ENCODE measurements at places on chromosomes 16 and 17.

DNA sequence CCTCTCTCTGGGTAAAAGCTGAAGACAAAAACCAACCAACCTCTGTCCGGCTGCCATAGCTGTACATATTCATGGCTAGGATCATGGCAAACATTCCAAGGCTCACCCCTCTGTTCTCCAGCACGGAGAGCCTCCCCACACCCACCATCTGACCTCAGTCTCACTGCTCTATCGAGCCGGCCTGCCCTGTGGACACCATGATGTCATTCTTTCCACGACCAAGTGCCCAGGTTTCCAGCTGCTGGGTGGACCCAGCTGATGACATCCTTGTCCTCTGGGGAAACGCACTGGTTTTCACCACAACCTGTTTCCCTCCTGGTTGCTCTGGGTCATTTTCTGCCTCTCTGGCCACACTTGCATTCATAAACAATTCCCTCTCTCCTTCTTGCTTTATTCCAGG is 67.7 kb downstream of the NDEL1 start:
- DNase-seq, result no peak

DNA sequence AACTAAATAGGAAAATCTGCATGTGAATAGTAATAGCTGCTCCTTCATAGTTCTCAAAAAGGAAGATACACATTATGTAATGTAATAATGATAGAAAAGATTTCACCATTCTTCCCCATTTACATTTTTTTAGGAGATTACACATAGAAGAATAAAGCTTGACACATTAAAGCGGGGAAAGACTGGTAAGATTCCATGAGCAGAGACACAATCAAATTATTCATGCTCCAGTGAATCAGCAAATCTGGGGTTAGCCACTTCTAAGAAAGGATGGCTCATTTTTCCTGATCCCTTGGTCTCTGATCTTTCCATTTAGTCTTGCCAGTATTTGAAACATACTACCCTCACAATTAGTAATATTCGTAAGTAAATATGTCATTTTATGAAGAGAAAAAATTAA is 81.9 kb downstream of the CA4 start:
- DNase-seq, result no peak

DNA sequence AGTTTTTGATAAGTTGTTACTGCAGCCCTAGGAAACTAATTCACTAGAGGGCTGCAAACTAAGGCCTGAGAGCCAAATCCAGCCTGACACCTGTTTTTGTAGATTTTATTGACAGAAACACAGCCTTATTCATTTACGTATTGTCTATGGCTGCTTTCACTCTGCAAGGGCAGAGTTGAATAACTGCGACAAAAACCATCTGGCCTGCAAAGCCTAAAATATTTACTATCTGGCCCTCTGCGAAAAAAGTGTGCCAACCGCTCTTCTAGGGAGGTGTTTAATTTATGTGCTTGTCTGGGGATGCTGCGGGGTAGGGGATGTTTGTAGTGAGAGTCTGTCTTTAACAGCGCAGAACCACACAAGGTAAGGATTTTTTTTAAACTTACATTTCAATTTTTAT is 165.0 kb upstream of the RBFOX1 start:
- no peak for DNase-seq

GRCh38 chr16:57883953-57884654 is 81.8 kb upstream of the KIFC3 start:
- DNase-seq, result no peak

DNA sequence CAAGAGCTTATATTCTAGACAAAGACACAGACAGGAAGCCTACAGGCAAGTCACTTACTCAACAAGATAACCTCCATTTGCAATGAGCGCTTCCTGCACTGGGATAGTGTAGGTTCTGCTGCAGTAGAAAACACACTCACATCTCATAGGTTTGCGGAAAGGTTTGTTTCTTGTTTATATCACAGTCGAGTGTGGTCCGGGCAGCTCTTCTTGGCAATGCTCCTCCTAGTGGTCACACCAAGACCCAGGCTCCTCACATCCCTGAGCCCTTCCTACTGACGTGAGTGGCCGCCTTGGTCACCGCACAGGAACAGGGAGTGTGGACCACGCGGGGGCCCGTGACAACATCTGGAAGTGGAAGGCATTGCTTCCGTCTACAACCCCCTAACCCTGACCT is 48.0 kb upstream of the RBFOX3 start:
- DNase-seq, result no peak

DNA sequence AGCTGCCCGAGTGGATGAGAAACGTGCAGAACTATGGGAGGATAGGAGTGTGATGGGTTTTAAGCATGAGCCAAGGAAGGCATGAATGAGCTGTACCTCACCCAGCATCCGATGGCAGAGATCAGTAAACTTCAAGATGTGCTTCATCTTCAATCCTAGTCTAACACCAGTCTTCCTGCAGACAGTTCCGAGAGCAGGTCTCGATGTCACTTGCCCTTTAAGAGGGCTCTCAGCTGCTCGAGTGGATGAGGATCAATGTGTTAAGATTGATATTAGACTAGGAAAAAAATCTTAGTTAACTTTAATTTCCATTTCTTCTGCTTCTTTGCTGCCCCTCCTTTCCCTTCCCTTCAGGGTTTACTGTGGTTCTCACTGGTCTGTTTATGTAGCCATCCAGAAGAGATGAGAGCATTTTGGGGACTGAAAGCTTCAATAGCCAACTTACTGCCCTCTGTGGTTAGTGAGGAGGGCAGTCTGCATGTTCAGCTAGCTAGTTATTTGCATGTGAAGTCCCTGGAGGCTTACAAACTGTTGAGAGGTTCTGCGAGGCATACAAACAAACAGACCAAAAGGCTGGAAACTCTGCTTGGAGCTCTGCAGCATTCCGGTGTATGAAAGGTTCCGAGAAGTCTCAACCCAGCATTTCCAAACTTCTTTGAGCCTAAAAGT is 15.3 kb downstream of the KLHL36 start:
- DNase-seq, result no peak

DNA sequence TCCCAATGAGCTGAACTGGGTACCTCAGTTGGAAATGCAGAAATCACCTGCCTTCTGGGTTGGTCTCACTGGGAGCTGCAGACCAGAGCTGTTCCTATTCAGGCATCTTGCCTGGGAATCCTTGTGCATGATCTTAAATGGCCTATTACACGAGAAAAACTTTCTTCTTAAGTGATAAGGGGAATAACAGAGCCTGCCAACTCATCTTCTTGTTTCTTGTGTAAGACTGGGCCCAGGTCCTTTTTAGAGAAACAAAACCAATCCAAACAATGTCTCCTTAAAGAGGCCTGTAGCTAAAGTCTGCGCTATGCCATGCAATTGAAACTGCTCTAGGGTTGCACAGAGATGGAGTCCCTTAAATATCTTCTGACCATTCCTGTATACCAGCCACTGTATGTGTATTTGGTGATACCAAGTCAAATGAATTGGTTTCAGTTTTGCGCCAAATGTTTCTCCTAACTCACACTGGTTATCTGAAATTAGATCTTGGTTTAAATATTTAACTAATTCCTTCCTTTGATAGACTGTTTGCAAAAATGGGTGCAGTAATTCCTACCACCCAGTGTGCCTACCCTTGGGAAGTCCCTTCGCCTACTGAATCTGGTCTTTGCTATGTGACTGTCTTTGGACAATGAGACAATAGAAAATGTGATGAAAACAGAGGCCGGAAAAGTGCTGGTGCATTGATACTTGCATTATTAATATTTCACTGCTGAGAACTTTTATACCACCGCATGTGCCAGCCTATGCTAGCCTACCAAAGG is 6.5 kb upstream of the CCL23 start:
- no peak for DNase-seq

GRCh38 chr17:61400717-61401388 is 1.2 kb downstream of the TBX2 start:
- no peak for DNase-seq

DNA sequence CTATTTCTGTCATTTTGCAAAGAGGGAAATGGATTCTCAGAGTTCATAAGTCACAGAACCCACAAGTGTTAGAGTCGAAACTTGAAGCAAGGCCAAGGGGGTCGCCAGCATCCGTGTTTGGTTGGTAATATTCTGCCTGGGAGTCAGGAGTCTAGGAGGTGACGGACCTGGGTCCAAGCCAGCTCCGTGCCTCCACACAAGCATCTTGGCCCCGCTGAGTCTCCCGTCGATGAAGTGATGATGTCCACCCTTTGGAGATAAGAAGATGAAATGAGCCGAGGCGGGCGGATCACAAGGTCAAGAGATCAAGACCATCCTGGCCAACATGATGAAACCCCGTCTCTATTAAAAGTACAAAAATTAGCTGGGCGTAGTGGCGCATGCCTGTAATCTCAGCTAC is 53.2 kb upstream of the TNRC6C start:
- no peak for DNase-seq

- no peak for DNase-seq
Measured at GRCh38 chr17:36602030-36602748, 806 bp downstream of the MRM1 start.

GRCh38 chr16:64453646-64454045 is 668.2 kb downstream of the CDH11 start:
- no peak for DNase-seq

GRCh38 chr16:73096510-73096909 is 48.6 kb upstream of the ZFHX3 start:
- DNase-seq, result no peak

GRCh38 chr17:30530346-30531025 is 53.3 kb downstream of the GOSR1 start:
- no peak for DNase-seq

GRCh38 chr17:40980596-40980995 is 3.5 kb downstream of the KRT40 start:
- DNase-seq, result no peak

DNA sequence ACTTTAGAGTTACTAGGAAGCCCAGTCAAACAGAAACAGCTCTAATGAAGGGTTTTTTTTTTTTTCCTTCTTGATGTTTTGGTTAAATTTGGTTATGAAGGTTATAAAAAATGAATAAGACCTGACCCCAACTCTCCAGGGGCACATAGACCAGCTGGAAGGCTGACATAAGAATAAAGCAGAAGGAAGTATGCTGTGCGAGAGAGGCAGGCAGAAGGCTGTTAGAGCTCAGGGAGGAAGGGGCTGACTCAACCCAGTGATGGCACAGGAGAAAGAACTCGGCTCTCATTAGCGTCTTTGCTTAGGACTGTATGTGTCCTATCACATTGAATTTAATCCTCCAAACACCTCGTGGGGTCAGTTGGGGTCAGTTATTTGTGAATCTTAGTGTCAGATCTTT is 474.6 kb downstream of the PMP22 start:
- DNase-seq, result no peak

DNA sequence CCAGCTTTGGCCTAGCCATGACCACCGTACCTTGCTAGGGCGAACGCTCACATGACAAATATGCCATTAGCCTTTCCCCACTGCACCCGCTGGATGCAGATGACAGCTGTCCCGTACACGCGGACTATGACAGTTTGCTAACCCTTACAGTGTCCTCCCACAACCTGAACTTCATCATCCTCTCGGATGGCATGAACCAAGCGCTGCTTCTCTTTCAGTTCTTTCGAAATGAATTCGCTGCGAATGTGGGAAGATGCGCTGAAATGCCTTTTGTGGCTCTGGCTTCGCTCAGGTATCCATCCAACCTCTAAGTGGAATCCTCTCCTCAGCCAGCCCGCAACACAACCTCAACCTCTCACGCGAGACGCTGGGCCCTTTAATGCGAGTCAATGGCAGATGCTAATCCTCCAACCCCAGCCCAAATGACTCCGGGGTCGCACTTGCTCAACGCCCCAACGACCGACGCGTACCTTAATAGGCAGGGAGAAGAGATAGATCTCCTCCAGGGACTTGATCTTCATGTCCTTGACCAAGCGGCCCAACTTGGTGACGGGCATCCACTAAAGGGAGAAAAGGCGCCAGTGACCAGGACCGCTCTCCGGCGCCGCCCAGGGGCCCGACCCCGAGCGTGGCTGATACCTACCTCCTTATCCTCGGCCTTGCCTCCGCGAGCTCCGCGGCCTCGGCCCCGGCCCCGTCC is 670 bp downstream of the RPS2 start:
- no peak for DNase-seq

- DNase-seq, result peak; percentile 24
Measured at GRCh38 chr16:85055493-85056210, 28.1 kb downstream of the KIAA0513 start.

DNA sequence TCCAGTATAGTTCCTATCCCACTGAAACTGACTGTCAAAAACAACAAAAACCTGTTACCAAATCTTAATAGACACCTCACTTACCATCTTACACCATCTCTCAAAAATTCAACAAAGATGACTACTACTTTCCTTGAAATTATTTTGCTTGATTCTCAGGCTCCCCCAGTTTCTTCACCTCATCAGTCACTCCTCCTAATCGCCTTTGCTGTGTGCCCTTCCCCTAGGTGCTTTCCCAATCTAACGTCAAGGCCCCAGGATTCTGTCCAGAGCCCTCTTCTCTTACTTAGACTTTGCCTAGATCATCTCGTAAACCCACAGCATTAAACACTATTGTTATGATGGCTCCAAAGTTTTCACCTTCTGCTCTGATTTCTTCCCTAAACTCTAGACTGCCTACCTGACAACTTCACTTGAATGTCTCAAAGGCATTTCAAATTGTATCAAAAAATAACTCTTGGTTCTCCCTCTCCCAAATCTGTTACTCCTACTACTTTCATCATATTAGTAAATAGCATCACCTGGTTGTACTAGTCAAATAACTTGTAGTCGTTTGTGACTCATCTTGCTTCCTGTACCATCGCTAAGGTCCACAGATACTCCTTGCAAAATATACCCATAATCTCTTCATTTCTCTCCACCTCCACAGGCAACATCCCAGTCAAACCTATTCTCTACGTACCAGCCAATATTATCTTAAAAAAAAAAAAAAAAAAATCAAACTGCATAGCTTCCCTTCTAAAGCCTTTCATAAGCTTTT is 18.0 kb downstream of the C16orf87 start:
- no peak for DNase-seq

GRCh38 chr17:7001318-7001961 is 5.6 kb downstream of the ALOX12 start:
- DNase-seq, result peak; percentile 20

DNA sequence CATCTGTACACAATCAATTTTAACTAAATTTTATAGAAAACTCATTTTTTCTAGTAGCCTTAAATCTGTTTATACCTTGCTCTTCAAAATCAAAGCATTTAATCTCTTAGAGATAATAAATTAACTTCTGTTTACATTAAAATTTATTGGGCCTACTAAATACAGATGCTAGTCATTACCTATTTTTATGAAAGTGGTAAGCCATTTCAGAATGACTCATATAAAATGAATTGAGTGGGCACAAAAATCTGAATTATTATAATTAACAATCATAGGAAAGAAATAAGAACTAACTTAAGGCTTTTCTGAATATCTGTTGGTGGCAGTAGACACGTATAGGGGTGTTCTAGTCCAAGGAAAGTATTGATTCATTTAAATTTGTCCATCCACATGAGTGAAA is 157.9 kb downstream of the KCNJ2 start:
- DNase-seq, result no peak

DNA sequence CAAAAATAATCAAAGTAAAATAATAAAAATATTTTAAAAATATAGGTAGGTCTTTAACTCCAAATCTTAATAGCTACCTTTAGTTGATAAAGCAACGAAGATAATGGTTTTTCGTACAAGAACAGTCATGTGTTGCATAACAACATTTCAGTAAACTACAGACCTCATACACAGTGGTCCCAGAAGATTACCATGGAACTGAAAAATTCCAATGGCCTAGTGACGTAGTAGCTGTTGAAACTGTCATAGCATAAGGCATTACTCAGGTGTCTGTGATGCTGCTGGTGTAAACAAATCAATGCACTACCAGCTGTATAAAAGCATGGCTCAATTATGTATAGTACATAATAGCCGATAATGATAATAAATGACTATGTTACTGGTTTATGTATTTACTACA is 43.9 kb downstream of the CREBBP start:
- DNase-seq, result no peak

All from stimulated activated CD4-positive, alpha-beta T cell treated with anti-CD3 and anti-CD28 coated beads, Interleukin-1b, Interleukin-23, amount 100 ng/mL, for 1 hour (primary cell).